ENCODE measurements at places on chromosomes 2 and 18. TPM values are rescaled to one million over a fixed set of nuclear protein-coding genes. Genes with fewer than 3 reads are reported as not detected.

DNA sequence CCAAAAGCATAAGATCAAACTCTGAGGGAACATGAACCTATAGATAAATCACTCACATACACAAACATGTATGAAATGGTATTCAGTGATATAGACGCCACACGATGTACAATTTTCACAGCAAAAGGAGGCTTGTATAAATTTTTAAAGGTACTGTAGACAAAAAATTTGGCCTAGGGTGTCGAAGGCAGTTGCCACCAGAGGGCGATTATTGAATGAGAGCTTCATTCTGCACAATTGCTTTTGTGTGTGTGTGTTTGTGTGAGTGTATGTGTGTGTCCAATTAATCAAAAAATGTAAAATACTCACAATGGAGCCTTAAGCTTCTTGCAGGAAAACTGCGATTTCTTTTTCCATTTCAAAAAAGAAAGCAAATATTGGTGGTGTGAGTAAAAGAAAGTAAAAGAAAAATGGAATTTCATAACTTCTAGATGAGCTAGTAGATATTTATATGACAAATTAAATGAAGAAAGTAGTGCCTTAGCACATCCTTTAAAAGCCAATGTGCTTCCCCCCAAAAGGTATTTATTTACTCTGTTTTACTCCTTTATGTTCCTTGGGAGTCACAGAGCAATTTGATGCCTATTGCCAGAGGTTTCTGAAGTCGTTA is 800.1 kb downstream of the SATB2 start:
- no peaks in the 10 kb centered on the region for H3K27me3 ChIP-seq
- H3K4me1 ChIP-seq: no peaks in the 10 kb centered on the region
- no peaks in the 10 kb centered on the region for H3K36me3 ChIP-seq

DNA sequence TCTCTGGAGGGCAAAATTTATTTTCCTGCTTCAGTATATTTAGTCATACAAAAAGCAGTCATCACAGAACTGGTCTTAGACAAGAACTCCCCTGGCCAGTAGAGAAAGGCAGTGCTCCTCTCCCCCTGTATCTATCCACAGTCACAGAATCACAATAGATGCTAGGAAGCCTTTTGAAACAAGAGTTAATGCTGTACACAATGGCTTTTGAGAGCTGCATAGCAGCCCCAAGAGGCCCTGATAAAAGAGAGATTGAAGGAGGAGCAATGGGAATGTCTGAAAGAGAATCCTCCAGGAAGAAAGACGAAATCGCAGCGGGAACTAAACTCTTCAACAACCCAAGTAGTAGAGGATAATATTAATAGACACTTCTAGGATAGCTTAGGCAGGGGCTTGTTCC is 330.2 kb downstream of the RBM43 start:
- no peak overlapping the region for H3K4me3 ChIP-seq
- no peak overlapping the region for H3K27ac ChIP-seq
- H3K4me1 ChIP-seq: no peaks in the 10 kb centered on the region
- no peaks in the 10 kb centered on the region for H3K27me3 ChIP-seq

DNA sequence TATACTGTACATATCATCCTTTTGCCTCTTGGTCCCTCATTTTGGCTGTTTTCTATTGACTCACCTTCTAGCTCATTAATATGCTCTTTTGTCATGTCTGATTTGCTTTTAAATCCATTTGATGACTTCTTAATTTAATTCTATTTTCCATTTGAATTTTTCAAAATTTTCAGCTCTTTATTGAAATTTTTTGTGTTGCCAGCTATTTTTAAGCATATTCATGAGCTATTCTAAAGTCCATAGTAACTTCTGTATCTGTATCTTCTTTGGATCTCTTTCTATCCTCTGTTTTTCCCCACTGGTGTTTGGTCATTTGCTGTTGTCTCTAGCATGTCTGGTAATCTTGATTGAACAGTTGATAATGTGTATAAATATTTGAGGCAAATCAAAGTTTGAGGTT is 227.8 kb downstream of the NDUFA10 start:
- DNase-seq: no peak
- no peak overlapping the region for H3K4me3 ChIP-seq

- H3K27me3 ChIP-seq: no peaks in the 10 kb centered on the region
- H3K36me3 ChIP-seq: no peaks in the 10 kb centered on the region
- H3K4me1 ChIP-seq: no peaks in the 10 kb centered on the region
- H3K27ac ChIP-seq: no peak overlapping the region
- H3K4me3 ChIP-seq: no peak overlapping the region
These were observed 24.1 kb upstream of the RNU4ATAC start for GRCh38 chr2:121506621-121507020.

- H3K27me3 ChIP-seq: no peaks in the 10 kb centered on the region
- no peak overlapping the region for H3K4me3 ChIP-seq
- DNase-seq: no peak
- no peaks in the 10 kb centered on the region for H3K36me3 ChIP-seq
- peak overlapping the region; percentile 64 for H3K27ac ChIP-seq
These were observed 14.7 kb downstream of the CFLAR start for GRCh38 chr2:201130524-201131186.

PCARE gene
- total RNA-seq: not detected

- no peaks in the 10 kb centered on the region for H3K4me1 ChIP-seq
- H3K4me3 ChIP-seq: peak overlapping the region; percentile 67
- peak; percentile 37 for DNase-seq
- no peaks in the 10 kb centered on the region for H3K36me3 ChIP-seq
- H3K27me3 ChIP-seq: no peaks in the 10 kb centered on the region
- H3K27ac ChIP-seq: peak overlapping the region; percentile 92
These were observed 60.0 kb downstream of the TNS1 start for GRCh38 chr2:217942731-217943335.

DNA sequence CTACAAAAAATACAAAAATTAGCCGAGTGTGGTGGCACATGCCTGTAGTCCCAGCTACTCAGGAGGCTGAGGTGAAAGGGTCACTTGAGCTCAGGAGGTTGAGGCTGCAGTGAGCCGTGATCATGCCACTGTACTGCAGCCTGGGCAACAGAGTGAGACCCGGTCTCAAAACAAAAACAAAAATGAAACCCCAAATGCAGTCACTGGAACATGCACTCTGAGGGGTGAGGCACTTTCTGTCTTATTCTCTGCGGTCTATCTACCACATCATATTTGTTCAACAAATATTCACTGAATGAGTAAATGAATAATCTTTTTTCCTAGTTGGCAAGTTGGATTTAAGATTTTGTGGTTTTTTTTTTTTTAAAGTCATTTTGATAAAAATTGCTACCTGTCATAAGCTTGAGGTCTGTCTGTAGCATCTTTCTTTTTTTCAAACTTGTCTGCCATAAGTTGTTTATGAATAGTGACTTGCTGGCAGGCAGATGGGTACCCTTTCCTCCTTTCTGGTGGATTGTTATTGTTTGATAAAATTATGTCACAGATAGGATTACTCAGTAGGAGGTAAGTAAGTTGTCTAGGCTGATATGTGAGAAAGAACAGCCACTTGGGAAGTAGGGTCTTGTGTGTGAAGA is 11.8 kb downstream of the CHRNA1 start:
- no peak overlapping the region for H3K4me3 ChIP-seq
- H3K27ac ChIP-seq: no peak overlapping the region
- H3K4me1 ChIP-seq: peaks cover 28% of the 10 kb centered on the region
- no peaks in the 10 kb centered on the region for H3K36me3 ChIP-seq

- H3K4me1 ChIP-seq: no peaks in the 10 kb centered on the region
- H3K27me3 ChIP-seq: no peaks in the 10 kb centered on the region
- H3K27ac ChIP-seq: peak overlapping the region; percentile 79
- DNase-seq: peak; percentile 78
These were observed 774 bp downstream of the MSH6 start for GRCh38 chr2:47783486-47784351.

MYO5B gene
- 105 TPM for total RNA-seq
